GM12891 (cell line): ENCODE measurements at places on chromosomes 2 and 18.

DNA sequence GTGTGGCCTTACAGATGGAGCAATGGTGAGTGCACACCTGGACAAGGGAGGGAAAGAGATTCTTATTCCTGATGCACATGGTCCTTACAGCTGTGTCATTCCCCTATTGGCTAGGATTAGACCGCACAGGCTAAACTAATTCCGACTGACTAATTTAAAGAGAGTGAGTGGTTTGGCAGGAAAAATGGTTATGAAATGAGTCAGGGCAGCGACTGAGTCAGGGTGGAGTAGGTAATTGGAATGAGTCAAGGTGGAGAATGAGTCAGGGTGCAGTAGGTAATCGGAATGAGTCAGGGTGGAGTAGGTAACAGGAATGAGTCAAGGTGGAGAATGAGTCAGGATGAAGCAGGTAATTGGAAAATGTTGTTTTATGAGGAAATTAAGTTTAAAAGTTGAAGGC, 1353.7 kb upstream of the LRRTM1 start:
- no peak for DNase-seq

DNA sequence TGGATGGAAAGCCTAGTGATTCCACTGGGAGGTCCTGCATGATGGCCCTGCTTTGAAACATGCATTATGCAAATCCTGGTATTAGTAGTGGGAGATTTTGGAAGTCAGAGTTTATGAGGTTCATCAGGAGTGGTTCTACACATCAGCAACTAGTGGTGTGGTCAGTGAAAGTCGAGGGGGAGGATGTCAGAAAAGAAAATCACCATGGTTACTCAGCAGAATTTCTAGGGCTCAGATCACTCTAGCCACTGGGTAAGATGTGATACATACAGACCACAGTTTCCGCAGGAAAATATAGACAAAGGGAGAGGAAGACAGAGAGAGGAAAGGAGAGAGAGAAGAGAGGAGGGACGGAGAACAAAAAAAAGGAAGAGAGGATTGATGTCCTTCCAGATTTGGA, 2100.7 kb upstream of the PIK3C3 start:
- no peak for DNase-seq

DNA sequence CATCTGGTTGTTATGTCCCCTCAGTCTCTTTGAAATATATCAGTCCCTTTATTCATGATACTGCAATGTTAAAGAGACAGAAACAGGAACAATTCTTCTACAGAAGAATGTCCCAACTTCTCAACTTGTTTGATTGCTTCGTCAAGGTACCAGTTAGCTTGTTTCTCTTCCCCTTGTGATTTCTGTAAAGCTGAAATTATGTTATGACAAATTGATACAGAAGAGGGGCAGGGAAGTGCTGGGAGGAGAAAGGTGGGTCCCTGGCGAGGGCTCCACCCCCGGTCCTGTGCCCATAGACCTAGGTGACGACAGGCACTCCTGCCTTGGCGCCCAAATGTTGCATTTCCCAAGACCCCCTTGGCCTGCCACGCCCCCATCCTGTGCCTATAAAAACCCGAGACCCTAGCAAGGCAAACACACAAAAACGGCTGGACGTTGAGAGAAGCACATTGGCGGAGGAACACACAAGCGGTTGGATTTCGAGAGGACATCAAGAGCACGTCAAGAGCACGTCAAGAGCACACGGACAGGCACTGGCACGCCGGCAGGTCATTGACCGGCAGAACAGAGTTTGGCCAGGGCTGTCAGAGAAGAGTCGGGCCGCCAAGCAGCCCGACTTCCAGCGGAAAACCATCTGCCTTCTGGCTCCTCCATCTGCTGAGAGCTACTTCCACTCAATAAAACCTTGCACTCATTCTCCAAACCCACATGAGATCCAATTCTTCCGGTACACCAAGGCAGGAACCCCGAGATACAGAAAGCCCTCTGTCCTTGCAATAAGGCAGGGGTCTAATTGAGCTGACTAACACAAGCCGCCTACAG, 11.5 kb upstream of the RTN4 start:
- no peak for DNase-seq

- DNase-seq = no peak
These were observed 709 bp downstream of the UGP2 start for GRCh38 chr2:63842149-63843061.

- no peak for DNase-seq
These were observed 36.5 kb downstream of the CNGA3 start for GRCh38 chr2:98382739-98383138.

- no peak for DNase-seq
These were observed 88.2 kb downstream of the NCOA1 start for GRCh38 chr2:24579053-24579803.

DNA sequence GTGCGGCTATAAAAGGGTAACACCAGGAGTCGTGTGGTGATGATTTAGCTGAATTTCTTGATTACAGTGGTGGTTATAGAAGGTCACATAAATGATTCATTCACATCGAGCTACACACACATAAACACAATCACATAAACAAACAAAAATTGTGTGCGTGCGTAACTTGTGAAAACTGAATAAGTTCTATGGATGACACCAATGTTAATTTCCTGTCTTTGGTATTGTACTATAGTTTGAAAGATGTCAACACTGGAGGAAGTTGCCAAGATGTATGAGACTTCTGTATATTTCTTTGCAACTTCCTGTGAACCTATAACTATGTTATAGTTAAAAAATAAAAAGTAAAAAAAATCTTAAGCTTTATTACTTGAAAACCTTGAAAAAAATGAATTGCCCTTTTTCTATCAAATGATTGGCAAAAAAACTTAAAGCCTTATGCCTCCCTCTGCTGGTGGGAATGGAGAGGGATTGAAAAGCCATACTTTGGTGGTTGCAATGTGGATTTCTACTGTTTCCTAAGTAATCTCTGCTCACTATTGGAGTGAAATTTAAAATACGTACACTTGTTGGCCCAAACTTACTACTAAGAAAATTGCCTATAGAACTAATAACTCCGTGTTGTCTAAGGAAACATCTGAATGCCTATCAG, 227.7 kb downstream of the RPIA start:
- no peak for DNase-seq

- DNase-seq = no peak
These were observed 909.0 kb upstream of the LRRTM1 start for GRCh38 chr2:81213598-81213997.

GRCh38 chr2:44752761-44753160, 188.7 kb upstream of the SIX3 start:
- DNase-seq = no peak

- DNase-seq = no peak
These were observed 599.4 kb downstream of the XIRP2 start for GRCh38 chr2:167487728-167488127.

GRCh38 chr18:10526561-10526949, 728 bp downstream of the NAPG start:
- no peak for DNase-seq

DNA sequence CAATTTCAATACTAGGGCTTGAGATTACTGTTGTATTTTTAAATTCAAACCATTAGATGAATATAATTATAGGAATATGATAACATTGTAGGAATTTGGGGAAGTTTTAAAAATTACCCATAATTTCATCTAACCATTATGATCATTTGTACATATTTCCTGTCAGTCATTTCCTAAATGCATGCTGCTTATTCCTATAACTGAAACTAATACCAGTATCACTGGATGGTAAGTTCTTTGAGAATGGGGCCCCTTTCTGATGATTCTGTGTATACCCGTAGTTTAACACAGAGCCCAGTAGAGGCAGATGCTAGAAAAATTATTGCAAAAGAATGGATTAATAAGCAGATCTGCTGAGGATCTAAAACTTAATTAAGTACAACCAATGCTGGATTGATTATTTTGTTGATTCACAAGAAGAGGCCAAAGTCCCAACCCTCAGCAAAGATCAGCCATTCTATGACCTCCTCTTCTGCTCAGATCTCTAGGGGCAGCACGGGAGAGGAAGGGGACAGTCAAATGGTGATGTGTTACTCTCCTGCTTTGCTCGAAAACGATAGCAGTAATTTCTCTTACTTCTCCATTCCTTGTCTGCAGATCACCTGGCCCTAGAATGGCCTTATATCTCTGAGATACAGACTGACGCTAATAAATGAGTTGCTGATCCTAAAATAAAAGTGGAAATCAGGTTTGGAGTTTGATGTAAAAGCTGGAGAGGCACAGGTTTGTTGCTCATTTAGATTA, 69.5 kb upstream of the PELI1 start:
- no peak for DNase-seq

- no peak for DNase-seq
These were observed 60.8 kb downstream of the THNSL2 start for GRCh38 chr2:88230911-88231310.

- no peak for DNase-seq
These were observed 230.3 kb downstream of the SLC4A3 start for GRCh38 chr2:219857751-219858150.

- no peak for DNase-seq
These were observed 31.0 kb downstream of the RBBP8 start for GRCh38 chr18:22964116-22964515.

GRCh38 chr2:201357221-201357620, at the start of gene FLACC1:
Gene FLACC1 (minus strand): TSS chr2:201357345. CDS start chr2:201351404, 5,941 bp downstream.
- DNase-seq = no peak

DNA sequence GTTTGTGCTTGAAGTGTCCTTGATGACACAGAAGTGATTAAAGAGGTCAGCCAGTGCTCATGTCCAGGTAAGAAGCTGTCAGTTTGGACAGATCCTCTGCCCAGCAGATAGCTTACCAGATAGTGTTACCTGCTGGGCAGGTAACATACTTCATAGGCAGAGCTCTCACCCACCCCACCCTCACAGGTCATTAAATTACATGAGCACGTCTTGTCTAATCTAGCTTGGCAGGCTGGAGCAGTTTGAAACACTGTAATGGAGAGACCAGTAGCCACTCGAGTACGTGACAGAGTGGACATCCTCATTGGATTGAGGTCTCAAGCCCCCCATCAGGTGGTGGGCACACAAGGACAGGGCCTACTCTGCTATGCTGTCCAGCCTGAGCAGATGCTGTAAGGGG, 27.1 kb downstream of the TTC32 start:
- DNase-seq = no peak
